ENCODE measurements at places on chromosomes 16 and 17.

DNA sequence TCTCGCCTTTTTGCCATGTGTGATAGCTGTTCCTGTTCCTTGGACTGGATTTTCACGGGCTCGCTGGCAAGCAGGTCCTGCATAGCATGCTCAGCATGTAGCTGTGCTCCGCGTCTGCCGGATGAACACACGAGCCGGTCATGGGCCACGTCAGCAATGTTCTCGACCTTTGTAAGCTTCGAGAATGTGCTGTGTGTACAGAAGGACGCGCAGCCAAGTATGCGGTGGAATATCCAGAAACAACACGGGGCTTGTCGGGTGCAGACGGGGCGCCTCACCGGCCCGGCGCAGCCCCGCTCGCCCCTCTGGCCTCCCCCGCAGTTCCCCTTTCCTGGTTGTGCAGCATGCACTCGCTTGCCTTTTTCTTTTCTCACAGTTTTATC lies 42.2 kb downstream of the RPTOR start:
- DNase-seq, result no peak

- DNase-seq, result no peak
These were observed 18.5 kb downstream of the TBKBP1 start for GRCh38 chr17:47712330-47713023.

DNA sequence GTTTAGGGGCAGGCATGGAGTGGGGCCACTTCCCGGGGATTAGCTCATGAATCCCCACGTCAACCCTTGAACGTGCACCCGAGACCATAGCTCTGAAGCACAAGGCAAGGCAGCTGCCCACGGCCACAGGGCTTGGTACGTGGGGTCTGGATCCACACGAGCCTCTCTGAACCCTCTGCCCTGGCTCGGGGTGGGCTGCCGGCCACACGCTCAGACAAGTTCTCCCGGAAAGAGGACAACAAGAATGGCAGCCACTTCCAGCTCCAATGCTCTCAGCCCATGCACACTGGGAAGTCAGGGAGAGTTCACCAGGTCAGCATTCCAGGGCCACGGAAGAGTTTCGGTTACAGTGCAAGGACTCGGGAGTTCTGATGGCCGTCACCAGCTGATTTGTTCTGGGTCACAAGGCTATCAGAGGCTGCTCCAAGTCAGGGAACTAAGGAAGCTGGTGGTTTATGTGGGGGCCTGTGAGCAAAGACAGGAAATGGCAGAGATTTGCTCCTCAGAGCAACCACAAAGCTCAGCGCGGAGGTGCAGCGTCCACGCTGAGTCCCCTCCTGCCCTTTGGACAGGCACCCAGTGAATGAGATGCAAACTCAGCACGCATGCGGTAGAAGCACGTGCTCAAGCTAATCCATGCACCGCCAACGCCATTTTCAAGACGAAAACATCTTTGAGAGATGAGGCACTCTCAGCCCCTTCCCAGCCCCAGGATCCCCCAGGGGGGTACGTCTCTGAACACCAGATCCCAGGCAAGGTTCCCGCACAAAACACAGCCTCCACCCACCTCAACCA lies 356.4 kb downstream of the FOXL1 start:
- DNase-seq, result no peak

DNA sequence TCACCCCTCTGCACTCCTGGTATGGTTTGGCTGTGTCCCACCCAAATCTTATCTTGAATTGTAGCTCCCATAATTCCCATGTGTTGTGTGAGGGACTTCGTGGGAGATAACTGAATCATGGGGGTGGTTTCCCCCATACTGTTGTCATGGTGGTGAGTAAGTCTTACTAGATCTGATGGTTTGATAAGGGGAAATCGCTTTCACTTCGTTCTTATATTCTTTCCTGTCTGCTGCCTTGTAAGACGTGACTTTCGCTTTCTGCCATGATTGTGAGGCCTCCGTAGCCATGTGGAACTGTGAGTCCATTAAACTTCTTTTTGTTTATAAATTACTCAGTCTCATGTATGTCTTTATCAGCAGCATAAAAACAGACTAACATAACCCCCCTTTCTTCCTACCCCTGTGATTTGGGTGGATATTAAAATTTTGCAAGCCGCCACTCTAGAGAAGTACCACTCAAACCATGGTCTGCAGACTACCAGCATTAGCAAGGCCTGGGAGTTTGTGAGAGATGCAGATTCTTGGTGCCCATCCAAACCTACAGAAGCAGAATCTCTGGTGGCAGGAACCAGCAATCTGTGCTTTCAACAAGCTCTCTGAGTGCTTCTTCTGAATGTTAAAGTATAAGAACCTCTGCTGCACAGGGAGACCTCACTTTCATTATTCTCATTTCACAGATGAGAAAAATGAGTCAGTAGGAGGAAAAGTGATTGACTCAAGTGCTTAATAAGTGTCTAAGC lies 999.5 kb upstream of the EEF2KMT start:
- DNase-seq, result no peak

GRCh38 chr17:52899235-52899634 lies 740.7 kb upstream of the CA10 start:
- DNase-seq, result no peak

- no peak for DNase-seq
These were observed 188.5 kb upstream of the C17orf78 start for GRCh38 chr17:37187262-37187661.

GRCh38 chr16:66908116-66908515 lies 10.6 kb downstream of the CDH16 start:
- DNase-seq, result no peak

- DNase-seq, result no peak
These were observed 136.8 kb upstream of the XYLT1 start for GRCh38 chr16:17607609-17608008.

DNA sequence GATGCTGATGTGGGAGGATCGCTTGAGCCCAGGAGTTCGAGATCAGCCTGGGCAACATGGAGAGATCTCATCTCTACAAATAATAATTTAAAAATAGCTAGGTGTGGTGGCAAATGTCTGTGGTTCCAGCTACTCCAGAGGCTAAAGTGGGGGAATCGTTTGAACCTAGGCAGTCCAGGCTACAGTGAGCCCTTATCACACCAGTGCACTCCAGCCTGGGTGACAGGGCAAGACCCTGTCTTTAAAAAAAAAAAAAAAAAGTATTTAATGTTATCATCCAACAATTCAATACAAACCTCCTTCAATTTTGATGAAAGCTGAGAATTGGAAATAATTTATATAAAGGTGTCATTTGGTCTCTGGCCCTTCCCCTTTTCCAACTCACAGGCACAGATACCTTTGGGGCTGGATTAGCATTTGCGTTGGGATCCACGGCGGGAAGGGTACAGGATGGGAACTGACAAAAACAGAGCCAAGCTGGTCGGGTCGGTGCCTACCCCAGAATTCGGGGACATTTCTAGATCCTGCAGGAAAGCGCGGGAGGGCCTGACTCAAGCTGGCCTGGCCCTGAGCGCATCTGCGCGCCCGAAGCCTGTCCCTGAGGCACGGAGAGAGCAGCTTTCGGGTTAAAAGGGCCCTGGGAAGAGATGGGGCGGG lies 860 bp upstream of the DCAF7 start:
- no peak for DNase-seq

DNA sequence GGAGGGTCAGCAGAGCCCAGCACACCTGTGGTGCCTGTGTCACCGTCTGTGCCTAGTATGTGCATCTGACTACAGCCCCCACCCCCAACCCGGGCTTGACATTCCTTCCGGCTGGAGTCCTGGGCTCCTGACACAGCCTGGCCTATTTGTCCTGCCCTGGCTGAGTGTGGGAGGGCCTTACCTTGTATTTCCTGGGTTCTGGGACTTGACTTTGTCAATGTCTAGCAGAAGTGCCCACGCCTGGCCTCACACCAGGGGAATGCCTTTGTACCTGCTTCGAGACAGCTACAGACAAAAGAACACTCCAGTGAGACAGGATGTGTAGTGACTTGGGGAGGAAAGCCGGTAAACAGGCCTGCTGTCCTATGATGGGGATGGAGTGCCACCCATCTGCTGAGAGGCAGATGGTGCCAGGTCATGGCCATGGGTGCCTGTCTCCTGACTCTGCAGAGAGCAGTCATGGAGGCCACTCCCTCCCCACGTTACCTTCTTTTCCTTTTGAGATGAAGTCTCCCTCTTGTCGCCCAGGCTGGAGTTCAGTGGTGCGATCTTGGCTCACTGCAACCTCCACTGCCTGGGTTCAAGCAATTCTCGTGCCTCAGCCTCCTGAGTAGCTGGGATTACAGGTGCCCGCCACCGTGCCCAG lies 42.8 kb downstream of the TNFRSF13B start:
- no peak for DNase-seq

- DNase-seq, result no peak
These were observed 29.8 kb upstream of the NFATC3 start for GRCh38 chr16:68055395-68055794.

DNA sequence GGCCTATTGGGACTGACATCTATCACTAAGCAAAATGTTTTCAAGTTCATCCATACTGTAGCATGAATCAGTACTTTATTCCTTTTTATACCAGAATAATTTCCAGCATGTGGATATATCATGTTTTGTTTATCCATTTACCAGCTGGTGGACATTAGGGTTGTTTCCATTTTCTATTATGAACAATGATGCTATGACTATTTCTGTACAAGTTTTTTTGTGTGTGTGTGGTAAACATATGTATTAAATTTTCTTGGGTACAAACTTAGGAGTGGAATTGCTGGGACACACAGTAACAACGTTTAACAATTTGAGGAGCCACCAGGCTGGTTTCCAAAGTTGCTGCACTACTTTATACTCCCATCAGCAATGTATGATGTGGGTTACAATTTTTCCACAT lies 91.0 kb downstream of the USP32 start:
- no peak for DNase-seq

DNA sequence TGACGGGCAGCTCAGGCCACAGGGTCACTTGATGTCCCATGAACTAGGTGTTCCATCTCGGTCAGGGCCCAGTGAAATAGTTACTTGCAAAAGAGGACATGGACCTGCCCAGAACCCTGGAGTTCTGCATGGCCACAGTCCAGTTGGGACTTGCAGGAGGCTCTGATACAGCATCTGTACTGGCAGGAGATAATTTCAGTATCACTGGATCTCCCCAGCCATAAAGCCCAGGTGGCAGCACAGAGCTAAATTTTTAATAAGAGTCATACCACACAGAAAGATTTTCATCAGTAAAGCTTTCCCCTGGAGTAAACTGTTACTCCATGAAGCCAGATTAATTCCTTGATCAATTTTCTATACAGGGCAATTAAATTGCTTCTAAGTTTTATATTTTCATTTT lies 18.0 kb upstream of the SLC16A5 start:
- DNase-seq, result no peak

- no peak for DNase-seq
These were observed 19.9 kb downstream of the EFTUD2 start for GRCh38 chr17:44879376-44879775.

DNA sequence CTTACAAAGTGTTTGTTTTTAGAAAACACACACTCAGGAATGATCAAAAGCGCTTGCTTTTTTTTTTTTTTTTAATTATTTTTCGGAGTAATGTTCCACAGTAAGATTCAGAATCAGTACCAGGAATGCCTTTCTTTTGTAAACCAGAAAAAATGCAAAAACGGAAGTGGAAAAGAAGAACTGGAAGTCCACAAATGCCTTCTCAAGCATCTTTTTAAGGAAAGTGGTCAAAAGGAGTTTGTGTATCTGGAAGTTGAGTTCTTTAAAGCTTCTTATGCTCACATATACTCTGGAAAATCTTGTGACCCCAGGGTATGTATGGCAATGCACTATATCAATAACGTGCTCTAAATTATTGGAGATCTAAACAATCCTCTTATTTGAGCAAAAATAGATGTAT lies 126.0 kb downstream of the ABCA8 start:
- DNase-seq, result no peak

- no peak for DNase-seq
These were observed 27.5 kb downstream of the OMG start for GRCh38 chr17:31269578-31269983.

GRCh38 chr17:43220511-43221125 lies 7.8 kb downstream of the CCDC200 start:
- DNase-seq, result no peak

- no peak for DNase-seq
These were observed 81.3 kb downstream of the ADCY9 start for GRCh38 chr16:4034963-4035362.

GRCh38 chr17:1931844-1932579 lies 93.1 kb downstream of the RTN4RL1 start:
- DNase-seq, result peak; percentile 11

- DNase-seq, result no peak
These were observed 78.6 kb downstream of the RBFOX3 start for GRCh38 chr17:79532107-79532790.

DNA sequence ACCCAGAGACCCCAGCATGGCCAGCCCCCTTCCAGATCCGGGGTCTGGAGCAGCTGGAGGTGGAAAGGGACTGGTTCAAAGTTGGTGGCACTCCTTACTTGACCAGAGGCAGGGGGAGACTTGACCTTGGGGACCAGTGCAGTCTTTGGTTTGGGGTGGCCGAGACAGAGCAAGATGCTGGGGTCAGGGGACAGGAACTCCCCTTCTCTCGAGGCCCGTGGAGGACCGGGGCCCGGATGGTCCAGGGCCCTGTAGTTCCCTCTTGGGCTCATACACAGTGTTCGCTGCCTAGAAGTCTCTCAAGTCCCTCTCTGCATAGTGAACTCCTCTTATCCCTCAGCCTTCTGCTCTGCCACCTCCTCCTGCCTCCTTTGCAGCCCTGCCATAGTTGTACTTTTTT lies 601 bp upstream of the PRSS33 start:
- DNase-seq, result no peak

GRCh38 chr16:4385789-4386450 lies 14.3 kb downstream of the VASN start:
- no peak for DNase-seq

DNA sequence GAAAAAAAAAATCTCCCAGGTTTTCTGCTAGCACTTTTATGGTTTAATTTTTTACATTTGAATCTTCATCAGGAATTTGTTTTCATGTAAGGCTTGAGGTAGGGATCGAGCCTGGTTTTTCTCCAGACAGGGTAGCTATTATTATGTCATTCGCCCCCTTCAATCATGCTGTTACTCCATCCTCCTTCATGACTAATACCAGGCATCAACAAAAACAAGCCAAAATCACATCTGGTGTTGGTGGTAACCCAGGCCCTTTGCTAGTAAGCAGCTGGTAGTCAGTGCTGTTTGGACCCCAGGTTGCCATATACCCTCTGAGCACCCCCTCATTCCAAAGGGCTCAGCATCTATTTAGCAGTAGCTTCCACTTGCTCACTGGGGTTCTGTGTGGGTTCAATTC lies 29.5 kb downstream of the DRC3 start:
- no peak for DNase-seq

- no peak for DNase-seq
These were observed 23.0 kb upstream of the ZNF750 start for GRCh38 chr17:82862737-82863382.

- no peak for DNase-seq
These were observed 39.6 kb downstream of the PKD1 start for GRCh38 chr16:2095918-2096582.

DNA sequence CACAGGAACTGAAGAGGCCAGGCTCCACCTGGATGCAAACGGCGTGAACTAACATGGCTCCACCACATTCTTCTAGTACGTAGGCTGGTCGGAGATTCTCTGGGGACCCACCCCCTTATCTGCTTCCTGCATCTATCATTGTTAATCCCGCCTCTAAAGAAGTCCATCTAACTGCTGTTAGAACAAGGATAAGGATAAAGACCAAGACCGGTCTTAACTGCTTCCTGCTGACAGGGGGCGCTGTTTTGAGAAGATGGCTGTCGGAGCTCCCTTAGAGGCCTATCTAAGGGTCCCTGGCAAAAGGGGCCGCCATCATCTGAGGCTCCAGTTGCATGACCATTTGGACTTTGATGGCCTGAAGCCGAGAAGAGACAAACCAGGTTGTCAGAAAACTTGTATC lies 25.8 kb upstream of the TNFSF12 start:
- no peak for DNase-seq
